ENCODE measurements at places on chromosomes 2 and 18. TPM values are rescaled to one million over a fixed set of nuclear protein-coding genes. Genes with fewer than 3 reads are reported as not detected.

Gene CMPK2
- 5.2 TPM for polyA plus RNA-seq

DNA sequence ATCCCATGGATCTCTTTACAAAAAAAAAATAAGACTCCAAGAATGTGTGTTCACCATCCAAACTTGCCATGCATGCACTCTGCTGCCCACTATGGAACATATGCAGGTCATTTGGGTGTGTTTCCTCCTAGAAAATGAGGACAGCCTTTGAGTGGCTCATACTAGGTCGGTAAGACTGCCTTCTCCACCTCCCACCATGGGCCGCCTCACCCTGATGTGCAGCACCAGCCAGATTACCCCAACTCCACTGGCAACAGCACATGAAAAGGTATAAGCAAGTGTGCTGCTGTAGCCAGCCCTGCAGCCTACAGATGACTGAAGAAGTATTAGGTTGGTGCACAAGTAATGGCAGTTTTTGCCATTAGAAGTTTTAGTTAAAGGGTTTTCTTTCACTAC is 214.2 kb downstream of the ATAD2B start:
- no peak overlapping the region for H3K4me3 ChIP-seq
- H3K27me3 ChIP-seq, result no peaks in the 10 kb centered on the region
- H3K27ac ChIP-seq, result no peak overlapping the region
- no peaks in the 10 kb centered on the region for H3K4me1 ChIP-seq

DNA sequence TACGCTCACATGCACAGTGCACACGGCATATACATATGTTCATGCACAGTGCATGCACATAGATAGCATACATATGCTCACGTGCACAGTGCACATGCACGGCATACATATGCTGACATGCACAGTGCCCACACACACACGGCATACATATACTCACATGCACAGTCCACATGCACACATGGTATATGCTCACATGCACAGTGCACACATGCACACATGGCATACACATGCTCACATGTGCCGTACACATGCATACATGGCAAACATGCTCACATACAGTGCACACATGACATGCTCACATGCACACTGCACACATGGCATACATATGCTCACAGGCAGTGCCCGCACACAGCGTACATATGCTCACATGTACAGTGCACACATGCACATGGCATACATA is 97.7 kb upstream of the CTDP1 start:
- H3K4me1 ChIP-seq, result no peaks in the 10 kb centered on the region
- H3K4me3 ChIP-seq, result no peak overlapping the region
- no peaks in the 10 kb centered on the region for H3K27me3 ChIP-seq
- no peak for DNase-seq

DNA sequence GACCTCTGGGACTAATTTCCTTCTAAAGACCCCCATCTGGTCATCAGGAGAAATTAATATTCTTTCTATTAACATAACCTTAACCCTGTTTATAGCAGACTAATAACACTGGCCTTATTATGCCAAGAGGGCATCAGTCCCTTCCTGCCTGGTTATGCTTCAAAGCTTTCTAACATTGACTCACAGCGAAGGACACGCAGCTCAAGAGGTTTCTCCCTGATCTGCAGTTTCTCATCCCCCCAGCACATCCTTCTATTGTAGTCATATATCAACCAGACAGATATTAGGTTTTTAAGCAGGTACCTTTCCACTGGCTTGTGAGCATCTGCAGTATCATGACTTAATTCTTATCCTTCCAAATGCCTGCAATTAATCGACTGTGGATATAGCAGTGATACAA is 100.0 kb upstream of the CXCR4 start:
- no peaks in the 10 kb centered on the region for H3K36me3 ChIP-seq
- H3K27me3 ChIP-seq, result peaks cover 13% of the 10 kb centered on the region
- DNase-seq, result no peak
- H3K4me3 ChIP-seq, result no peak overlapping the region

DNA sequence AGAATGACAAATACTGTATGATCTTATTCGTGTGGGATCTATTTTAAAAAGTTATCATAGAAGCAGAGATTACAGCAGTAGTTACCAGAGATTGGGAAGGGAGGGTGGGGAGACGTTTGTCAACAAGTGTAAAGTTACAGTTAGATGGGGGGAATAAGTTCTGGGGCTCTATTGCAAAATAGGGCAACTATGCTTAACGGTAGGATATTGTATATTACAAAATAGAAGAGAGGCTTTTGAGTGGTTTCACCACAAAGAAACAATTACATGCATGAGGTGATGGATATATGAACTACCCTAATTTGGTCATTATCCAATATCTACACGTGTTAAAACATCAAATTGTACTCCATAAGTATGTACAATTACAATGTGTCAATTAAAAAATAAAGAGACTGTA is 123.4 kb upstream of the NOSTRIN start:
- H3K36me3 ChIP-seq, result no peaks in the 10 kb centered on the region
- H3K27me3 ChIP-seq, result no peaks in the 10 kb centered on the region
- no peak overlapping the region for H3K4me3 ChIP-seq
- H3K4me1 ChIP-seq, result no peaks in the 10 kb centered on the region

GRCh38 chr2:55883357-55883756 is 40.2 kb downstream of the EFEMP1 start:
- peaks cover 2% of the 10 kb centered on the region for H3K27me3 ChIP-seq
- no peak overlapping the region for H3K27ac ChIP-seq
- H3K4me3 ChIP-seq, result no peak overlapping the region
- no peaks in the 10 kb centered on the region for H3K36me3 ChIP-seq

- H3K36me3 ChIP-seq, result no peaks in the 10 kb centered on the region
- H3K4me3 ChIP-seq, result no peak overlapping the region
These were observed 252.8 kb upstream of the APCDD1 start for GRCh38 chr18:10201659-10202058.

- no peak overlapping the region for H3K27ac ChIP-seq
- peaks cover 2% of the 10 kb centered on the region for H3K27me3 ChIP-seq
- no peak for DNase-seq
- H3K4me1 ChIP-seq, result no peaks in the 10 kb centered on the region
These were observed 599.5 kb upstream of the SYT4 start for GRCh38 chr18:43876748-43877147.

GRCh38 chr2:67824186-67824585 is 238.6 kb downstream of the C1D start:
- peaks cover 24% of the 10 kb centered on the region for H3K4me1 ChIP-seq
- H3K4me3 ChIP-seq, result no peak overlapping the region
- no peak for DNase-seq
- no peaks in the 10 kb centered on the region for H3K36me3 ChIP-seq
- H3K27me3 ChIP-seq, result peaks cover 2% of the 10 kb centered on the region
- H3K27ac ChIP-seq, result no peak overlapping the region

DNA sequence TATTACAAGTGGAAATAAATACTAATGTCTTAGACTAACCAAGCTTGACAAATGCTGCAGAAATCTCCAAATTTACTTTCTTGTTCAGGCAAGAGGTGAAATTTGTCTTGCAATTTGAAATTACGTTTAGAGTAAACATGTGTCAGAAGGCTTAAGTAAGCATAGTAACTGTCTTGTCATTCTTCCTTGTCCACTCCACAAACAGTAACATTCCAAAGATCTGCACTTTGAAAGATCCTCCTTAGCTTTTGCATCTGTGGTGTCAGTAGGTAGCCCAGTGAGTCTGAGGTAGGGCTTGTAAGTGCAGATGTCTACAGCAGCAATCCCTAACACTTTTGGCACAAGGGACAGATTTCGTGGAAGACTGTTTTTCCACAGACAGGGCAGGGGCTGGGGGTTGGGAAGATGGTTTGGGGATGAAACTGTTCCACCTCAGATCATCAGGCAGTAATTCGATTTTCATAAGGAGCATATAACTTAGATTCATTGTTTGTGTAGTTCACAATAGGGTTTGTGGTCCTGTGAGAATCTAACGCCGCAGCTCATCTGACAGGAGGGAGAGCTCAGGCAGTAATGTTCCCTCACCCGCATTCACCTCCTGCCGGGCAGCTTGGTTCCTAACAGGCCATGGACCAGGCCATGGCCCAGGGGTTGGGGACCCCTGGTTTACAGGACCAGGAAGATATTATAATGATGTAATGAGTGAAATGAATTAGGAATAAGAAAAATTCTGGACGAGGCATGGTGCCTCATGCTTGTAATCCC is 18.6 kb downstream of the RASGRP3 start:
- peaks cover 11% of the 10 kb centered on the region for H3K27me3 ChIP-seq
- no peak for DNase-seq
- H3K36me3 ChIP-seq, result no peaks in the 10 kb centered on the region
- H3K4me3 ChIP-seq, result no peak overlapping the region

Measured in immature natural killer cell (primary cell).